ENCODE measurements at places on chromosomes 3 and 15.

DNA sequence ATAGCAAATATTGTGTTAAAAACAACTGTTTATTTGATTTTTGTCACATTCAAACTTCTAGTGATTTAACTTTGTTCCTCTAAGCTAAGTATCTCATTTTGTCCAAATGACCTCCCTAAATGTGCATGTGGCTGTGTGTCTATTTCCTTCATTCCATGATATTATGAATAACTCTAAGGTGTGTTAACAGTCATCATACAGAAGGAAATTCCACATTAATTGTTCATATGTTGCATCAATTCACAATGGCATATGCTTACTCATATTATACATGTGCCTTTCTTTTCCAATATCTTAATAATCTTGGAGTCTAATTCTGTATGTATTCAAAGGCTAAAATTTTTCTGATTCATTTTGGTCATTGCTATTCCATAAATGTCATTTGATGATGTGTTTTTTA lies 186.4 kb downstream of the WDR72 start:
- no peak for DNase-seq

DNA sequence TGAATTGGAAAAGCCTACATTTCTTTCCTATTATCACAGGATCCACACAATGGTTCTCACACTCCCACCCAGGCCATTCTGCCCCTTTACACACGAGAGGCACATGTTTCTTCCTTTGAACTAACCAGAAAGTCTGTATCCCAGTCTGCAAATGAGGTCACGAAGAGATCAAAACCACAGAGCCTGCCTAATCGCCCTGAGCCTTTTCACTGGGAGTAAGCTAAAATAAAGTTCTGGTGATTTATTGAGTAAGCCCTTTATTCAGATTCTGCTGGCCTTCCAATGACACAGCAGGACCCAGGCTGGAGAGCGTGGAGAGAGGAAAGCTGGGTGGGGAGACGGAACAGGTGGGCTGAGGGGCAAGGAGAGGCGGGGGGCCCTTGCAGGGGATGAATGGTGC lies 78.7 kb downstream of the ATP1B3 start:
- DNase-seq, result no peak

DNA sequence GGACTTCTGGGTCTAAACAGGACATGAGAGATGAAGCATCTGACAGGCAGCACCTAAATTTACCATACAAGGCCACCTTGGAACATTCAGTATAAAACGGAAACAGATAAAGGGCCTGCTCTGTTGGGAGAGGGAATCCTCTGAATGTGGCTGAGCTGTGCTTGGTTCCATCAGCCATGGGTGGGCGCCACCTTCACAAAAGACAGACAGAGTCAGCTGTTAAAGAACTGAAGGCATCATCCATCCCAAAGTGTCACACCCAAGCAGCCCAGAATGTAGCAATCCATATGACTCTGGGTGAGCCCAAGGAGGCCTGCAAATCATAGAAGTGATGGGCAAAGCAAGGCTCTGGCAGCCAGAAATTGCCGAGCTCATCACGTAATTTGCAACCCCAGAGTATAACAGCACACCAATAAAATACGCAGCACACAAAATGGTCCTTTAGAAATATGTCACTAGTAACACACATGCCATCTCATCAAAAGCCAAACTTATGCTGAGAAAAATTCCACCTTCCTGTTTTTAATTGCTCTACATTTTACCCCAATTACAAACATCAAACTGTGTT lies 24.8 kb upstream of the RBP1 start:
- DNase-seq, result no peak

DNA sequence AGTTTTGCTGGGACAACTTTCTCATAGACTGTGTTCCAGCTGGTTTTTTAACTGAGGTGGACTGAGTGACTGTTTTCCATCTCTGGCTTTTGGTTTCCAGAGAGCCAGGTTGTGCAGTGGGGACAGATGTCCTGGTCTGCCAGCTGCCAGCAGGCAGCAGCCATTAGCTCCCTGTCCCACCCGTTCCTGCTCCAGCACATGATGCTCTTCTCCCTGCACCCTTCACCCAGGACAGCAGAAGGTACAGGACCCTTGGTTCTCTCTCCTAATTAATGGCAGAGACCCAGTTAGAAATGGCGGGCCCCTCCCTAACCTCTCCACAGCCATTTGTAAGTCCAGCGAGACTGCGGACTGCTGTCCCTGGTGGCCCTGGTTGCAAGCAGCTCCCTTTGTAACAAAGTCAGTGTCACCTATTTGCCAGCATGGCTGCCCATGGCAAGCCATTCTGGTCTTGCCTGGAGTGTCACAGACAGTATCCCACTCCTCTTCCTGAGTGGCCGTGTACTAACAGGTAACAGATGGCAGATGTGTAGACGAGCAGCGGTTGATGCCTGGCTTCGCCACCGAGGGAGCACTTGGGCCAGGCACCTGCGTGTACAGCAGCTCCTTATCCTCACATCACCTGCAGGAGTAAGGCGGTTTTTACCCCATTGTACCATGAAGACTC lies 148.3 kb downstream of the DNAJB8 start:
- no peak for DNase-seq

GRCh38 chr15:32041294-32041693 lies 11.0 kb downstream of the CHRNA7 start:
- no peak for DNase-seq
